ENCODE measurements at places on chromosomes 6 and 20.

DNA sequence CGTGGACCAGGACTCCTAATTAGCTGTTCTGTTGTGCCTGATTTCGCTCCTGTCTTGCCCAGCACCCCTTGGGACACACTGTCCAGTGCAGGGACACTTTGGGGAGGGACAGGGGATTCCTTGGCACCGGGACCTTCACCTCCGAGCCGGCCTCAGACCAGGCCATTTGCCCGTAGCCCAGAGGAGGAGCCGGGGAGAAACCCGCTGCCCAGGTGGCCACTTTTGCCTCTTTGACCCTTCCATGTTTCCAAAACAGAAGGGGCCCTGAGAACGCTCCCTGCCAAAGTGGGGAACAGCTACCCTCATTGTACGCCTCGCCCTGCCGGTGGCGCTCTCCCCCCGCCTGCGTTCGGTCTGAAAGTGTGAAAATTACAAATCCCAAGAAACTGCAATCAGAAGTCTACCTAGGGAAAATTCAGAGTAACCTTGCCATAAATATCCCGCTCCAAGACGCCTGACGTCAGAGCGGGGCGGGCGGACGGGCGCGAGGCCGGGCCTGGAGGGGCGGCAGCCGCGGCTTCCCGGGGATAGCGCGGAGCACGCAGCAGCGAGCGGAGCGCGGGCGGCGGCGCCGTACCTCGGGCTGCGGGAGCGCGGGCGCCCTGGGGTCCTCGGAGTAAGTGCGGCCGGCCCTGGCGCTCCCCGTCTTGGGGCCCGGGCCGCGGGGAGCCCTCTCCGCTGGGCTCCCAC lies at the start of gene DAAM2:
Gene DAAM2 (plus strand): TSS at position 527 of the 690 bp plus-strand sequence. CDS start 63,927 bp downstream, outside the sequence.
- DNase-seq = no peak

GRCh38 chr6:12484519-12484918 lies 194.4 kb downstream of the EDN1 start:
- DNase-seq = no peak

DNA sequence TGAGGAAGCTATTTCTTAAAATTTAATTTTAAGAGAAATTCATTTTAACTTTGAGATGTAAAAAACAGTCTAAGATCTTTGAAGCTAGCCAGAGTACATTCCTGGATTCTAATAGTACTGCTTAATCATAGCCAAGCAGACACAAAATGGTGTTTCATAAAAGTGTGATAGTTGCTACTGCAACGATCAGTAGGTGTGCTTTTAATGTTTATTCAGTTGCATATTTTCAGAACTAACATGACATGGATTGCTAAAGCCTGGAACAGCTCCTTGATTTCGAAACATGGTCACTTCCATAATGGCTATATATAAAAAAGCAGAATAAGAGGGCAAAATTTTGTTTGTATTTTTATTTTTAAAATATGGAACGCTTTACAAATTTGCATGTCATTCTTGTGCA lies 35.5 kb downstream of the SESN1 start:
- DNase-seq = no peak

- DNase-seq = no peak
These were observed 169.4 kb downstream of the CDK19 start for GRCh38 chr6:110645685-110646418.

DNA sequence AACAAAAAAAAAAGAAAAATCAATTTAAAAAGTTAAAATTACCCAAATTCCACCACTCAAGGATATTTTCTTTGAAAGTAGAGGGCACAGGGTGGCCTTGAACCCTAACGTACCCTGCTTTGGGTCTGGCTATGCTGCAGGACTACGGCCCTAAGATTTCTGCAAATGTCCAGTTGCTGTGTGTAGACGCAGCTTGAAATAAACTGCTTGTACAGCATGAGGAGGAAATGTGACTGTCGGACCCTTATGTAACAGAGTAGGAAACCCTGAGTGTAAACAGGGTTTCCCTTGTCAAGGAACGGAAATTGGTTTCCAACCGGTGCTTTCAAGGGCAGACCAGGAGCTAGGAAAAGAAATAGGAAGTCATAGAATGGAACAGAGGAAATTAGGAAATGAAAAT lies 60.7 kb upstream of the SHLD1 start:
- no peak for DNase-seq

DNA sequence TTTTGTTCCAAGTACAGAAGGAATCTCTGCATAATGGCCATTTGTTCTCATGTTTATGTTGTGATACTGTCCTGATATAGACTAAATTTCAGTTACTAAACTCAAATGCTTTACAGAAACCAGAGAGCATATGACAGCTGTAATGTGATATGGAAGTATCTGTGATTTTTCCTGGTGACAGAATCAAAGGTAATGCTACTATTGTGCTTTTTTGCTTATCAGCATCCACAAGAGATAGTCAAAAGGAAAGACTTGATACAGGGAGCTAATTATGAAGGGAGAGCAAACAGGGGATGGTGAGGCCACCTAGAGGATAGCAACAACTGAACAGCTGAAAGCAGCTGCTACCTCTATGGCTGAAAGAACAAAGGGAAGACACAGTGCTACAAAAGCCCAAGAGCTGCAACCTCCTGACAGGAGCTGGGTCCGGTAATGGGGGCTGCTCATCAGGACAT lies 181.4 kb downstream of the PHF3 start:
- no peak for DNase-seq
